ENCODE measurements at places on chromosomes 16 and 17. TPM values are rescaled to one million over a fixed set of nuclear protein-coding genes. Genes with fewer than 3 reads are reported as not detected.

The BCKDK gene
- total RNA-seq, result 30.0 TPM

The NAE1 gene
- total RNA-seq, result 84.6 TPM

The RAPGEFL1 gene
- total RNA-seq, result 1.4 TPM

The SLFN12 gene
- total RNA-seq, result 25.6 TPM

The SLC5A10 gene
- not detected for total RNA-seq

The ASGR1 gene
- total RNA-seq, result 0.88 TPM

The OTOP2 gene
- not detected for total RNA-seq

The SLC35G6 gene
- not detected for total RNA-seq

The CACNG3 gene
- total RNA-seq, result not detected

The OSGIN1 gene
- 3.6 TPM for total RNA-seq

The THRA gene
- 33.3 TPM for total RNA-seq

The CUEDC1 gene
- total RNA-seq, result 22.4 TPM
